ENCODE measurements at places on chromosomes 13 and 19.

GRCh38 chr19:55598034-55598433 is 1.3 kb downstream of the FIZ1 start:
- peaks cover 18% of the 10 kb centered on the region for H3K36me3 ChIP-seq
- H3K27ac ChIP-seq: no peak overlapping the region
- H3K4me1 ChIP-seq: no peaks in the 10 kb centered on the region
- H3K4me3 ChIP-seq: no peak overlapping the region

- no peaks in the 10 kb centered on the region for H3K4me1 ChIP-seq
- no peak overlapping the region for H3K27ac ChIP-seq
- H3K27me3 ChIP-seq: no peaks in the 10 kb centered on the region
These were observed 264.7 kb downstream of the IRS2 start for GRCh38 chr13:109521719-109522118.

DNA sequence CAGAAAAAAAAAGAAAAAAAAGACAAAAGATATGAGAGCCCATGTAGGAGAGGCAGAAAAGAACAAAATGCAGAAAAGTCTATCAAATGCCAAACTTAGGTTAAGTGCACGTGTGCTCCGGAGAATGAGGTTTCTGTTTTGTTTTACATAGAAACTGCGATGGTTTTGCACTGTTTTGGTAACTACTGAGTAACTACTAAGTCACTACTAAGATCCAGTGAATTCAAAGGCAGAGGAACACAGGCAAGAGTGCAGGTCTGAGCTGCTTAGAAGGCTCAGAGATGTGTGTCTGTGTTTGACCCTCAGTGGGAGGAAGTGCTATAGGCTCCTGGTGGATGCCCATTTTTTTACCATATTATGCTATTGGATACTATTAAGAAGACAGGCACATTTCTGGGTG is 299.3 kb downstream of the NDFIP2 start:
- H3K27me3 ChIP-seq: no peaks in the 10 kb centered on the region
- no peak overlapping the region for H3K27ac ChIP-seq
- H3K4me3 ChIP-seq: no peak overlapping the region
- H3K36me3 ChIP-seq: no peaks in the 10 kb centered on the region

- no peak overlapping the region for H3K4me3 ChIP-seq
- H3K4me1 ChIP-seq: no peaks in the 10 kb centered on the region
- H3K27me3 ChIP-seq: no peaks in the 10 kb centered on the region
- H3K36me3 ChIP-seq: no peaks in the 10 kb centered on the region
These were observed 18.8 kb upstream of the GPR183 start for GRCh38 chr13:99326012-99326411.

DNA sequence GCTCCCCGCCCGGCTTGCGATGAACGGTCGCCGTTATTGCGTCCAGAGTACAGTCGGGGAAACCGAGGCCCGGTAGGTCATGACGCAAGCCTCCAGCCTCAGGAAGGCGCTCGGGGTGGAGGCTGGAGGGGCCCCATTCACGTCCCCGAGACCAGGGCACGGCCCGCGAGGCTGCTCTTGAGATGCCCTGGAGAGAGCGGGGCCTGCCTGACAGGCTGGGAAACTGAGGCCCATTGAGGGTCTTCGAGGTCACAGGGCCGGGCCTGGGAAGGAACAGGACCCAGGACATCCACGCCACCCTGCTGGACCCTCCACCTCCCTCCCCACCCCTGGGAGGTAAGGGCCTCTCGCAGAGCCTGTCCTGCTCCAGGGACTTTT is 367 bp downstream of the NDUFS7 start:
- peak overlapping the region; percentile 85 for H3K27ac ChIP-seq

DNA sequence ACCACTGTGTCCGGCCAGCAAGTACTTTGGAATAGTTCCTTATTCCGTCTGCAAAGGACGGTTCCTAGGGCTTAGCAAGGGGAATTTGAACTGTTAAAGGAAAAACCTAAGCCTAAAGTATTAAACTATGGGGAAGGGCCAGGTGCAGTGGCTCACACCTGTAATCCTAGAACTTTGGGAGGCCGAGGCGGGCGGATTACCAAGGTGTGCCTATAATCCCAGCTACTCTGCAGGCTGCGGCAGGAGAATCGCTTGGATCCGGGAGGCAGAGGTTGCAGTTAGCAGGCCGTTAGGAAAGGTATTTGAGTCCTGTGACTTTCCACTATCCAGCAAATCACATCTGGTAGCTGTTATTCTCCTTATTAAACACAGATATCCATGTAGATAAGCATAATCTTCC is 9.4 kb upstream of the RAB20 start:
- no peak overlapping the region for H3K4me3 ChIP-seq
- no peaks in the 10 kb centered on the region for H3K27me3 ChIP-seq
- H3K4me1 ChIP-seq: peaks cover 2% of the 10 kb centered on the region
- peak; percentile 31 for DNase-seq

DNA sequence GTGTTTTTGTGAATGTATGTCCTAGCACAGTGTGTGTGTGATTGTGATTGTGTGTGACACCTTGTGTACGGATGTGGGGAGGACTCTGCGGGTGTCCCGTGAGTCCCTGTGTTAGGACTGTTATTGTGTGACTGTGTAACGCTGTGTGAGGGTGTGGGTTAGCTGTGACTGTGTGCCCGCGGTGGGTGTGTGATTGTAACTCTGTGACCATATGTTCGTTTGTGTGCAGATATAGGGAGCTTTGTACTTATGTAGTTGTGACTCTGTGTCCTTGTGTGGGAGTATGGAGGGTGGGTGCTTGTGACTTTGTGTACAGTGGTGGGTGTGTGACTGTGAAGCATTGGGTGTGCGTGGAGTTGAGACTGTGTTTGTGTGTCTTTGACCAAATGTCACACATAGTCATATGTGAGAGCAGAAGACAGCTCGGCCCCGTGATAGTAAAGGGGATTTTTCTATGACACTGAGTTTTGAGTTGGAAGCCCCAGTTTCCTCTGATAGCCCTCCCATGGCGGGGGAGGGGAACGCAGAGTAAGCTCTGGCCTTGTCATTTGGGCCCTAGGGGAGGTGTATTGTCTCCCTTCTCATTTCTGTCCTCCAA is 949 bp upstream of the ZNF260 start:
- H3K36me3 ChIP-seq: no peaks in the 10 kb centered on the region
- no peak for DNase-seq
- peak overlapping the region; percentile 63 for H3K4me3 ChIP-seq
- H3K4me1 ChIP-seq: peaks cover 13% of the 10 kb centered on the region
- no peaks in the 10 kb centered on the region for H3K27me3 ChIP-seq

- no peaks in the 10 kb centered on the region for H3K4me1 ChIP-seq
- DNase-seq: peak; percentile 87
- peak overlapping the region; percentile 40 for H3K4me3 ChIP-seq
These were observed 25.0 kb upstream of the FXYD3 start for GRCh38 chr19:35090506-35091214.

DNA sequence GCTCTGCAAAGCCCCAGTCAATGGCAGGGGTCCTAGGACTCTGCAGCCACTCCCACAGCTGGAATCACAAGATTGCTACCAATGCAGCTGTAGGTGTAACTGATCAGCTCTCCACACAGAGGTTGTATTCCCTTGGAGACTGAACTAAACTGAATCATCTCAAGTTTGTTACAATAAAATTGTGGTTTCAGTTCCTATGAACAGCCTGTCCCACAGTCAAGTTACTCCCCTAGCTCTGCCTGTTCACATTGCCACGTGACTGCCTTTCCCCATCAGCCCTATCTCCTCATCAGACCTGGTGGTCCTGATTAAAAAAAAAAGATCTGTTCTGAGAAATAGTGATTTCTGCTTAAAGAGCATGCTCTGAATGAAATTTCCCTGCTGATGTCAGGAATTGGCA is 287.9 kb upstream of the NBEA start:
- H3K27ac ChIP-seq: no peak overlapping the region
- no peaks in the 10 kb centered on the region for H3K27me3 ChIP-seq
- no peak overlapping the region for H3K4me3 ChIP-seq
- no peaks in the 10 kb centered on the region for H3K36me3 ChIP-seq
- no peak for DNase-seq
- H3K4me1 ChIP-seq: no peaks in the 10 kb centered on the region

- no peak for DNase-seq
- H3K27me3 ChIP-seq: no peaks in the 10 kb centered on the region
- H3K4me1 ChIP-seq: peaks cover 52% of the 10 kb centered on the region
- no peak overlapping the region for H3K27ac ChIP-seq
- no peak overlapping the region for H3K4me3 ChIP-seq
These were observed 20.8 kb downstream of the MBNL2 start for GRCh38 chr13:97242755-97243497.

GRCh38 chr19:35911790-35912189 is 3.7 kb upstream of the TYROBP start:
- DNase-seq: peak; percentile 75
- H3K27me3 ChIP-seq: no peaks in the 10 kb centered on the region
- H3K4me3 ChIP-seq: no peak overlapping the region
- no peaks in the 10 kb centered on the region for H3K36me3 ChIP-seq

DNA sequence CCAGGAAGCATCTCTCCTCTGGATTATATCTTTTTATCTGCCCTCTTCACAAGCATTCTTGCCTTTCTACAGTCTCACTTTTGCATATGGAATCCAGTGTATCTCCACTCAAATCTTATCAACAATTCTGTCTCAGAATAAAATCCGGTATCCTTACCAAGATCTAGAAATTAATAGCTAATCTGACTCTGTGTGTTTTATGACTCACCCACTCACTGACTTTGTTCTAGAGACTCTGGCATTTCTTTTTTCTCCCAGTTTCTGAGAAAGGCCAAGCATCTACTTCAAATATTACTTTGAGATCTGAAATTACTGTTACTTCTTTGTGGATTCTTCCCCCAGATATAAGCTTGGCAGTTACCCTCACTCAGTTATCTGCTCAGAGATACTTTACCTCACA is 913.5 kb upstream of the ATXN8OS start:
- H3K36me3 ChIP-seq: no peaks in the 10 kb centered on the region
- H3K4me1 ChIP-seq: no peaks in the 10 kb centered on the region
- no peak for DNase-seq
- no peak overlapping the region for H3K27ac ChIP-seq
- H3K4me3 ChIP-seq: no peak overlapping the region

GRCh38 chr13:91701975-91702374 is 303.6 kb downstream of the GPC5 start:
- H3K4me3 ChIP-seq: no peak overlapping the region
- DNase-seq: no peak
- H3K27me3 ChIP-seq: no peaks in the 10 kb centered on the region
- no peaks in the 10 kb centered on the region for H3K36me3 ChIP-seq
- no peaks in the 10 kb centered on the region for H3K4me1 ChIP-seq

- H3K4me1 ChIP-seq: no peaks in the 10 kb centered on the region
- no peaks in the 10 kb centered on the region for H3K27me3 ChIP-seq
- no peak overlapping the region for H3K4me3 ChIP-seq
- no peak overlapping the region for H3K27ac ChIP-seq
- DNase-seq: no peak
- no peaks in the 10 kb centered on the region for H3K36me3 ChIP-seq
These were observed 46.7 kb downstream of the ZNF846 start for GRCh38 chr19:9721861-9722260.

DNA sequence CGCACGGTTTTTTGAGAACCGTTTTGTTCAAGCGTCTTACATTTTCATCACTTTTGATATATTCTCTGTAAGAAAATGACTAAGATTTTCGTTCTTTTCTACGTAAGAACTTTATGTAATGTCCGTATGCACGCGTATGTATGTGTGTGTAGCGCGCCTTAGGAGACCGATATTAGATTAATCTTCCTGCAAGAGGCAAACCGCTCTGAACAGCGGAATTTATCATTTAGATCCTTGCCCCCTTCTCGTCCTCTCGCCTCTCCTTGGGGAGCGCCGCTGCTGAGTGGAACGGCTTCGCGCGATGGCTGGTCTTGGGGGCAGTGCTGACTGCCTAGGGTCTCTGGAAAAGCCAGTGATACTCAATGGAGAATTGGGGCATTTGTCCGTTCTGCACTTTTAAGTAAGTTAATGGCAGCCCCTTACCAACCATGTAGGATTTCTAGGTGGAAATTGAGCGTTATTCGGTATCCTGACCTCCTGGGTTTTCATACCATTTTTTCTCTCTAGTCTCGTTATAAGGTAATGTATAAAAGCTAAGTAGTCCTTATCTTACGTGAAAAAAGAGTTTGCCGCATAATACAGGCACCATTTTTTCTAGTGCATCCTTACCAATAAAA is 4.7 kb downstream of the MAB21L1 start:
- no peak overlapping the region for H3K27ac ChIP-seq
- H3K27me3 ChIP-seq: no peaks in the 10 kb centered on the region
- no peak for DNase-seq
- no peaks in the 10 kb centered on the region for H3K4me1 ChIP-seq

DNA sequence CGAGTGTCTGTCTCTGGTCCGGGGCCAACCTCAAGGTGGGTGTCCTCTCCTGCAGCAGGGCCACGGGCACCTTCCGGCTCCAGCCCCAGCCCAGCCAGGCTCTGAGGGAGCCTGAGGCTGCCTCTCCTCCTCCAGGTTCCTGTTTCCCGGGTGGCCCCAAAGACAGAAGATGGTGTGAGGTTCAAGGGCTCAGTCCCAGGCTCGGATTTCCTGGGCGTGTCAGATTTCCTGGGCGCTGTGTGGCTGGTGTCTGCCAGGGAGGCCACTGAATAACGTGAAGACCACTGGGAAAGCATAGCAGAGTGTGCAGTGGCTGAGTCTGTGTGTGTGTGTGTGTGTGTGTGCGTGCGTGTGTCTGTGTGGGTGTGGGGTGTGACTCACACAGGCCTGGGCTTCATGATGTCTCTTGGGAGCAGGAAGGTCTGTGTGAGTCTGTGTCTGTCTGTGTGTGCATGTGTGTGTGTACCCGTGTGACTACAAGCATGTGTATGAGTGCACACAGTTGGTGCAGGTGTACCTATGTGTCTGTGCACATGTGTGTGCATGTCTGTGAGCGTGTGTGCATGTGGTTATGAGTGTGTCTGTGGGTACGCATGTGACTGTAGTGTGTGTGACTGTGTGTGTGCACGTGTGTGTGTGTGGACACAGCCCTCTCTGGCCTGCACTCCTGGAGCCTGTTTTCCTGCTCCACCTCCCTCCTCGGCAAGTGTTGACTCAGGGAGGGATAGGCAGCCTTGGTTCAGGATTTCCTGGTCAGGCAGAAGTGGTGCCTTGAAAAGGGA is 28.3 kb downstream of the CEBPA start:
- no peaks in the 10 kb centered on the region for H3K36me3 ChIP-seq
- no peaks in the 10 kb centered on the region for H3K27me3 ChIP-seq
- H3K4me1 ChIP-seq: no peaks in the 10 kb centered on the region
- no peak overlapping the region for H3K27ac ChIP-seq
- DNase-seq: peak; percentile 30
- no peak overlapping the region for H3K4me3 ChIP-seq

DNA sequence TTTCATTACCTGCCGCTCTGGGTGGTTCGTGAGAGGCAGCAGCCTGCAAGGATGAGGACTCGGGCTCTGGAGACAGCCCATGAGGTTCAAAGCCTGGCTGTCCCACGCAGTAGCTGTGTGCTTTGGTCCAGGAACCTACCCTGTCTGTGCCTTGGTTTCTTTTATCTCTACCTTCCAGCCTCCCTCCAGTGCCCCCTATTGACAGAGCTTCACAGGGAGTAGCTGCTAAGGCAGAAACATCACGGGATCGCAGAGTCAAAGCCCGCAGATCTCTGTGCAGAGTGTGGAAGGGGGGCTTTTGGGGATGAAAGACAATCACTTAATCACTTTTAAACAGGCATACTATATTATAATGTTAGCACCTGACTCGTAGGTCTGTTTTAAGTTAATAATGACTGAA is 16.2 kb downstream of the ZNF71 start:
- no peak overlapping the region for H3K27ac ChIP-seq
- H3K4me1 ChIP-seq: no peaks in the 10 kb centered on the region
- no peaks in the 10 kb centered on the region for H3K27me3 ChIP-seq
- H3K36me3 ChIP-seq: no peaks in the 10 kb centered on the region
- H3K4me3 ChIP-seq: no peak overlapping the region

GRCh38 chr19:19446655-19447437 is 41.4 kb downstream of the GATAD2A start:
- H3K36me3 ChIP-seq: no peaks in the 10 kb centered on the region
- no peak for DNase-seq
- peaks cover 14% of the 10 kb centered on the region for H3K4me1 ChIP-seq
- no peaks in the 10 kb centered on the region for H3K27me3 ChIP-seq
- H3K27ac ChIP-seq: no peak overlapping the region
- H3K4me3 ChIP-seq: no peak overlapping the region

Data from pancreas (tissue), 10 donors.